ENCODE measurements at places on chromosomes 6 and 20.

- DNase-seq, result no peak
These were observed 586.2 kb upstream of the CITED2 start for GRCh38 chr6:139960671-139961070.

- no peak for DNase-seq
These were observed 28.4 kb upstream of the MAS1L start for GRCh38 chr6:29516108-29516507.

- DNase-seq, result no peak
These were observed 33.1 kb upstream of the FAM135A start for GRCh38 chr6:70380252-70380651.

GRCh38 chr6:79671600-79672266, 40.6 kb downstream of the SH3BGRL2 start:
- no peak for DNase-seq

- no peak for DNase-seq
These were observed 179.6 kb upstream of the RAB32 start for GRCh38 chr6:146363838-146364607.

- no peak for DNase-seq
These were observed 33.0 kb downstream of the FOXP4 start for GRCh38 chr6:41579088-41579610.

DNA sequence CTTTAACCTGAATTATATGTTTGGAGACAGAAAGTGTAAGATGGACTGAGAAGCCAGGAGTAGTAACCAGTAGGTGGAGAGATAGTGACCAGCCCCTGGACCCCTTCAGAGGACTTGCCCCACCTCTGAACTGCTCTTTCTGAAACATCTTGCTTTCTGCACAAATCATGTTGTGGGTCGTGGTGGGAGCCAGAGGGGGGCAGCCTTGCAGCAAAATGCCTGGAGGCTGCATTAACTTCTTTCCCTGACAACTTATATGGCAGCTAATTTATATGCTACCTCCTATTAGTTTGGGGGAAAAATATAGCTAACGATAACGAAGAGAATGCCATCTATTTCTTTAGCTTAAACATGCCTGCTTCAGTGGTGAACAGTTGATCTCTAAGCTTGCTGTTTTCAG, 859.8 kb downstream of the MAFB start:
- DNase-seq, result no peak

DNA sequence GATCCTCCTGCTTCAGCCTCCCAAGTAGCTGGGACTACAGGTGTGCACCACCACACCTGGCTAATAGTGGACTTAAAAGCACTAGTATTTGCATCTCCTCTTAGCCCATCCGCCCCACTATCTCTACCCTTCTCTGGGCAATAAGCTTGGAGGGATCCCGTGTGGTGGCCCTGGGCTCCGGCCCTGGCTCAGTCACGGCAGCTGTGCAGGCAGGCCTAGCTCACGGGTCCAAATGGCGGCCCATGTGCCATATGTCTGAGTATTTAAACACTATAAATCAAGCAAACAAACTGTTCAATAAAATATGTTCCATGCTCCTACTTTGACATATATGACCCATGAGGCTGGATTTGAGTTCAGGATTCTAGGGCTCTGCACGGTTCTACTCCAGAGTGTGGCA, 118.4 kb downstream of the BANF2 start:
- DNase-seq, result no peak

DNA sequence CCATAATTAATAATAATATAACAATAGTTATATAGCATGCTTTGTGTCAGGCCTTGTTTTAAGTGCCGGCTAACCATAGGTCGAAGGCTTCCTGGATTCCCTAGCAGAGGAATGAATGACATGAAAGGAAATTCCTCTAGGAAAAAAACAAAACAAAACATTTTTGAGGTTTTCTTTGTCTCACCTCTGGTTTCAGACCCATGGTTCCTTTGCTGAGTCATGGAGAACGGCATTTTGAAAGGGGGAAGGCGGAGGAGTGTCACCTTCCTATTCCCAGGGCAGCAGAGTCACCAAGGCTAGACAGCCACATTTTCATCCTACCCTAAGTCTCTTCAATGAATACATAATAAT, 25.3 kb upstream of the CCND3 start:
- DNase-seq, result peak; percentile 79

DNA sequence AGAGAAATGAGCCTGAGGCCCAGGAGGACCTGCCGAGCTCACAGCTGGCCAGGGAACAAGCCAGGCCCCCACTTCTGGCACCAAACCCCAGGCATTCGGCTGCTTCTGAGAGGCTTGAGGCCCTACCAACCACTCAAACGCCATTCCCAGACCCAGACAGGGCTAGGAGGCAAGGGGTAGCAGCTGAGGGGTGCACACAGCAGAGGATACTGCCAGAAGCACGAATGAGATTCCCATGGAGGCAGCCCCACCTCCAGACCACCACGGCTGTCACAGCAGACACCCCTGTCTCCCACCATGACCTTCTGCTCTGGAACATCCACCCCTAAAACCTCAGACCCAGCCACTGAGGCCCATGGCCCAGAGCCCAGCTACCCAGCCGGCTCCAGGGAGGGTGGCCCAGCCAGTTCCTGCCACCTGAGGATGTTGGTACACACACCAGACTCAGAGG, 36.1 kb downstream of the NTSR1 start:
- DNase-seq, result no peak

GRCh38 chr20:4415281-4415680, 306.4 kb upstream of the PRND start:
- DNase-seq, result no peak

Measured in SW 1271 (cell line).